ENCODE measurements at places on chromosomes 16 and 17.
A peak's percentile ranks its signal among the peaks of the same experiment; 100 is the strongest.

DNA sequence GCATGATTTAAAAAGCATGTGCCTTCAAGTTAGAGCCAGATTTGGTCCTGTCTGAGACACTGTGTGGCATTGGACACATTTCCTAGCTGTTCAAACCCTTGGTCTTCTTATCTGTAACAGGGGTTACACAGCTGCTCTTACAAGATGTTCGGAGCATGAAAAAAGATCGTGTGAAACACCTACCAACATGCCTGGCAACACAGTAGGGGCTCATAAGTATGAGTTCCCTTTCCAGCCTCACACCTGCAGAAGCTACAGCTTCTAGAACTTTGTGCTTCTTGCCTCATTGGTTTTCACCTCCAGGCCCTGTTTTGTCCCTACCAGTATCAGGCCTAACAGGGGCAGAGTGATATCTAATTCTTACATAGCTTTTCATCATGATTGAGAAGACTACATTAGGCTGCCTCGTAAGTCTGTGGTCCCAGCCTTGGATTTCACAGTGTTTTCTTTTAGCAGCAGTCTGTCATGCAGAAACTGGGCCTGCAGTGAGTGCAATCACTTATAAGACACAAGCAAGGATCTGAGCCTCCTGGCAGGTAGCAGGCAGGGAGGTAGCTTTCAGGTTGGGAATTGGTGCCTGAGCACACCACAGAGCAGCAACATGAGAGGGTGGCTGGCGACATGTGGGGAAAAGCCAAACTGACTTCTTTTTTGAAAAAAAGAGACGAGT, 78.8 kb downstream of the CCDC182 start:
- DNase-seq, result no peak

DNA sequence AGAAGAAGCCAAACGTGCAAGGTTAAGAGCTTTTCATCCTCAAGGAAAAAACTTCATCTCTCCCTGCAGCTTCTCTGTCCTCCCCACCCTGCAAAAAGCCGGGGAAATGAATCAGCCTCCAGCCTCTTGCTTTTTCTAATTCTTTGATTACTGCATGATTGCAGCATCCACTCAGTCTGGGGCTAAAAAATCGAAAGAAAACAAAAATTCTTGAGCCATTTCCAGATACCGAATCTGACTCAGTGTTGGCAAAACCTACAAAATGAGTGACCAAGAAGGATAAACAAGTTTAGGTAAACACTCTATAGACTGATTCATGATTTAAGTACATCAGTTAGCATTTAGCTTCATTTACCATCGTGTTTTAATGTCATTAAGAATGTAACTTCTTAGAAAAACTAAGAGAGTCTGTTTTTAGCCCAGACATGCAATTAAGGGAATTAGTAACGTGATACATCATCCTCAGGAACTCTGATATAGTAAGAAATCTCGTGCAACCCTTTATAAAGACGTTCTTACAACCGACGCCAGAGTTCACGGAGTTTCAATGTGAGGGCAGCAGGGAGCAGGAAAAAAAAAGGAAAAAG, 287.3 kb upstream of the FOXF1 start:
- DNase-seq, result no peak

DNA sequence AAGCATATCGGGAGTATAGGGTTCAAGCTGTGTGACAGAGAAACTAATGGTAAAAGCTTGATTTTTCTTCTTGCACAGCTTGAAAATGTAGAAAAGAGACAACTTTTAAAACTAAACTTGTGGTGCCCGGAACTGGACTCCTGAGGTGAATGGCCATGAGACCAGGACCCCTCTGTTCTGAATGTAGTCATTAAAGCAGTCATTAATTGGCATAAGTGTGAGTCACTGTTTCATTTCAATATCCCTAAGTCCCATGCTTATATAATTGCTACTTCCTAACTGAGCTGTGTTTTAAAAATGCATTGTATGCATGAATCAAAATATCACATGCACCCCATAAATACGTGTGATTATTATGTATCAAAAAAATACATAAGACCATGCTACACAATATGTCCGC, 463.1 kb upstream of the DYNLRB2 start:
- DNase-seq, result no peak

GRCh38 chr17:35051183-35051578, 12.3 kb downstream of the RFFL start:
- no peak for DNase-seq

DNA sequence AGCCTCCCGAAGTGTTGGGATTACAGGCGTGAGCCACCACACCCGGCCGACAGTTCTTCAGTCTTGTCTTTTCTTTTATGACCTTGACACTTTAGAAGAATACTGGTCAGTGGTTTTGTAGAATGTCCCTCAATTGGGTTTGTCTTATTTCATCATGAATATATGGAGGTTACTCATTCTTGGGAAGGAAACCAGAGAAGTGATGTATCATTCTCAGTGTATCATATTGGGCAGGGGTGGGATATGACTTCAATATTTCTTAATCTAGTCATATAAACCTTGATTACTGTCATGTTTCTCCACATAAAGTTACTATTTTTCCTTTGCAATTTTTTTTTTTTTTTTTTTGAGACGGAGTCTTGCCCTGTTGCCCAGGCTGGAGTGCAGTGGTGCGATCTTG, 36.9 kb downstream of the SNTB2 start:
- no peak for DNase-seq

DNA sequence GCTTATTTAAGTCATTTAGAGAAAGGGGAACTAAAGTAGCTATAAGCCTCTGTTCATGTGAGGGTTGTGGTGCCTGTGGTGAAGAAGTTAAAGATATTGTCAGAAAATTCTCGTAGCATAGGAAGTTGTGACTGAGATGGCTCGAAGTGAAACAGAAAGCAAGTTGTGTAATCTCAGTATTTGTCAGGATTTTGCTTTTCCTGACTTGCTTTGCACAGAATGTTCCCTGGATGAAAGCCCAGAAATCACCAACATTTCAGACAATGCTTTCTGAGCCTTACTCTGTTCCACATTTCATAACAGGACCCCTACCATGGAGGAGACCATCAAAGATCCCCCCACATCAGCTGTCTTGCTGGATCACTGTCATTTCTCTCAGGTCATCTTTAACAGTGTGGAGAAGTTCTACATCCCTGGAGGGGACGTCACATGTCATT, 10.6 kb downstream of the CALCOCO2 start:
- DNase-seq, result no peak

GRCh38 chr16:26658915-26659314, 407.8 kb upstream of the C16orf82 start:
- DNase-seq, result no peak

- no peak for DNase-seq
Measured at GRCh38 chr17:49970498-49970897, 1.5 kb downstream of the DLX4 start.

DNA sequence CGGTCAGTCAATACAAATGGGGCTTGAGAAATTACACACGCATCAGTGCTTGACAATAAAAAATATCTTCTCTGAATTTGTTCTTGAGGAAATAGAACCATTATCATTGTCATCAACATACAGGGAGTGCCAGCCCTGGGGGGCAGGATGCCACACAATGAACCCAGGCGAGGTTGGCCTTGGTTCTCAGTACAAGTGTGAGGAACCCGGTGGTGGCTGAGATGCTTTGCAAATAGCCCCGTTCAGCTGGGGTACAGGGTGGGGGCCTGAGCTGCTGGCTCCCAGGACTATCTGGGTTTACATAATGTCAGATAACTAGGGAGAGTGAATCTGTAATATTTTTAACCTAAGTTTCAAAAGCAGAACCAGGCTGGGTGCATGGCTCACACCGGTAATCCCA, 112.8 kb upstream of the CDC42EP4 start:
- DNase-seq, result no peak

GRCh38 chr17:45759761-45760160, 24.4 kb upstream of the CRHR1 start:
- DNase-seq, result no peak

DNA sequence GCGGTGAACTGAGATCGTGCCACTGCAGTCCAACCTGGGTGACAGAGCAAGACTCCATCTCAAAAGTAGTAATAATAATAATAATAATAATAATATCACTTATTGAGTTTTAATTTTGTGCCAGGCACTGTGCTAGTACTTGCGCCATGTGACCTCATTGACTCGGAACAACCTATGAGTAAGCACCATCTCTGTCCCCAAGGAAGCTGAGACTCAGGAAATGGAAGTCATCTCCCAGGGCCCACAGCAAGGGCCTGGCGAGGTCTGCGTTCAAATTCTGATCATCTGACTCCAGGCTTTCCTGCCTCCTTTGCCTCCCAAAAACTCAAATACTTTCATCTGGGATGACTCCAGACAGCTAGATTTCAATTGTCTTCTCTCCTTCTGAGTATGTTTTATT, 162.9 kb downstream of the SEC14L1 start:
- DNase-seq, result no peak

GRCh38 chr16:59478838-59479237, 744.7 kb upstream of the GOT2 start:
- DNase-seq, result no peak

DNA sequence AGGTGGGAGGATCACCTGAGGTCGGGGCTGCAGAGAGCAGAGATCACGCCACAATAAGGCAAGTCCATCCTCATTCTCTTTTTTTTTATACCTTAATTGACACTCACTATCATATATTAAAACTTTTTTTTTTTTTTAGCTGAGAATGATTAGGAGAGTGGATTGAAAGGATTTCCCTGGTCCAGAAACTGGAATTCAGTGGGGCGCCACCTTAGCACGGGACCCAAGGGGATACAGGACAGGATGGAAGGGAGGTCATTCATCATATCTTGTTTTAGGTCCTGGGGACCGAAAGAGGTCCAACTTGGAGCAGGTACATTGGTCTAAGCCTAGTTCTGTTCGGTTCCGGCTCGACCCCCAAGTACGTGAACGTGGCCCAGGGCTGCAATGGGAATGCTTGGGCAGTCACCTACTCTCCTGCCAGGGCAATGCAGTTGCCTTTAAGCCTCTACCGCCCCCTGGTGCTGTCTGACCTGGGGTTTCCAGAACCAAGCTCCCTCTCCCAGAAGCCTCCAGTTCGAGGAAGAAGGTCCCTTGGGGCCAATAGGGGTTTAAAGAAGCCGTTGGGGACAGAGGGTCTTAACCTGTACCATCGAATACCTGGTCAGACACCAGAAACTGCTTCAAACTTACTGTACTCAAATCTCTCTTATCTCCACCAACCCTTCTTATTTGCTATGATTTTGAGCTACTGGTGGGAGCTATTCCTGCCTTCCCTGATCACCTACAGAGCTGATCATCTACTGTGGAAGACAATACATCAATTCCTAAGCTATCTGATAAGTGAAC, 19.9 kb upstream of the GPATCH8 start:
- peak; percentile 61 for DNase-seq

- peak; percentile 35 for DNase-seq
Measured at GRCh38 chr17:79658811-79659207, 48.0 kb upstream of the RBFOX3 start.

- peak; percentile 32 for DNase-seq
Measured at GRCh38 chr17:44911133-44912001, 3.9 kb downstream of the GFAP start.

DNA sequence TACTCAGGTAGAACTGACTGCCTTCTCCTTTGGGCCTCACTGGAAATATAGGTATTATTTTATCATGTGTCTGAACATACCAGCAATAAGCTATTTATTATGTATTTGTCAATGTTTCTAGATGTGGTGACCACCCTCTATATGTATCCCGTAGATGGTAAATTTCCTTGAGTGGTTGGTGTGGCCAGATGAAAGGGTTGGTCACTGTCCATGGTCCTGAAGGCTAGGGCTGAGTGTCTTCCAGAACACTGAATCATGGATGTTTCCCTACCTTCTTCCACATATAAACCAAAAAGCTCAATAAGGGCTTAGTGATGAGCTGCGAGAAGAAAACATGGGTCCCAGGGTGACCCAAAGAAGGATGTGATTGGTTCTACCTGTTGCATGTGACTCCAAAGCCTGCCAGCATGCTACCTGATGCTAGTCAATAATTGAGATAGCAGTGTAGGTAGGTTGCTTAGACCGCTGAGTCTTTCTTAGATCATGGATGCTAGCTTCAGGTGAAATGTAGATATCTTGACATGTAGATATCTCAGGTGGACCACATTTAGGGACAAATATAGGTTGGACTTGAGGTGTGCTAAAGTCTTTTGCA, 150.3 kb downstream of the ASIC2 start:
- DNase-seq, result no peak

DNA sequence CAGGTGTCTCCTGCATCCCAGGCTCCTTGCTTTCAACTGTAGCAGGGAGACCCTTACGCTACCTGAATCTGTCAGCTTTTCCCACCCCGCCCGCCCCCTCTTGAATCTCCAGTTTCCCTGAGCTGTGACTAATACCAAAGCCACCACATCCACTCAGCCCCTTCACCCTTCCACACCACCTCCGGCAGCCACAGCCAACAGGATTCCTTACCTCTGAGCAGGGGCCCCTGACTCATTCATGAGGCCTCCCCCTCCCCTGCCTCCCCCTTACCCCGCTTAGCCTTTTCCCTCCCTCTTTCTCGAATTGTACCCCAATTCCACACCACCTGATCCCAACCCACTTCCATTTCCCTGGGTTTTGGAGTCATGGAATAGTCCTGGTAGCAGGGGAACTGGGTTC, 2.3 kb downstream of the STX1B start:
- no peak for DNase-seq

GRCh38 chr17:80382956-80383355, 32.0 kb upstream of the ENDOV start:
- no peak for DNase-seq

DNA sequence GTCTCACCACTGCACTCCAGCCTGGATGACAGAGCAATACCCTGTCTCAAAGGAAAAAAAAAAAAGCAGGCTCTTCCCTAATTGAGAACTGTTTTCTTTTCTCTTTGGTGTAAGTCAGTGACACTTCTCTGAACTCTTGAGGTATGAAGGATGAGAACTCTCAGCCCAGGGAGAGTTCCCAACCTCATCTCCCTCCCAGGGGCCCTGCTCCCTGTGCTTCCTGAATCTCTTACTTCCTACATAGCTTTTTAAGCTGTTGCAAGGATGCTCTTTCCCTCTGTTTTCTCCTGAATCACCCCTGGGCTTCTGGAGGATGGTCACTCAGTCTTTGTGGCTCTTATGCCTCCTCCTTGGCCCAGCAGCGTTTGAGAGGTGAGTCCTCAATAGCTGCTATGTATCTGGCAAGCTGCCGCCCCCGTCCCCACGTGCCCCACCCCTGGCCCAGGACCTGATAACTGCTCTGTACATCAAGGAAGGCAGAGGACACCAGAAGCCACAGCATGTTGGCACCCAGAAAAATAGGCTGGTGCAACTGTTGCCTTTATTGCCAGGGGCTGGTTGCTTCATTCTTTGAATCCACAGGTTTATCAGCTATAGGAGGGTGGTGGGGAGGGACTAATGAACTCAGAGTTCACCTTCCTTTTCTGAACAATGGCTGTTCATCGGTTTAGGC, 24.0 kb downstream of the IGF2BP1 start:
- DNase-seq, result no peak

Data from NCI-H526 treated with DMSO at 0.1 percent for 48 hours (cell line).